ENCODE measurements at places on chromosomes 16 and 17.

DNA sequence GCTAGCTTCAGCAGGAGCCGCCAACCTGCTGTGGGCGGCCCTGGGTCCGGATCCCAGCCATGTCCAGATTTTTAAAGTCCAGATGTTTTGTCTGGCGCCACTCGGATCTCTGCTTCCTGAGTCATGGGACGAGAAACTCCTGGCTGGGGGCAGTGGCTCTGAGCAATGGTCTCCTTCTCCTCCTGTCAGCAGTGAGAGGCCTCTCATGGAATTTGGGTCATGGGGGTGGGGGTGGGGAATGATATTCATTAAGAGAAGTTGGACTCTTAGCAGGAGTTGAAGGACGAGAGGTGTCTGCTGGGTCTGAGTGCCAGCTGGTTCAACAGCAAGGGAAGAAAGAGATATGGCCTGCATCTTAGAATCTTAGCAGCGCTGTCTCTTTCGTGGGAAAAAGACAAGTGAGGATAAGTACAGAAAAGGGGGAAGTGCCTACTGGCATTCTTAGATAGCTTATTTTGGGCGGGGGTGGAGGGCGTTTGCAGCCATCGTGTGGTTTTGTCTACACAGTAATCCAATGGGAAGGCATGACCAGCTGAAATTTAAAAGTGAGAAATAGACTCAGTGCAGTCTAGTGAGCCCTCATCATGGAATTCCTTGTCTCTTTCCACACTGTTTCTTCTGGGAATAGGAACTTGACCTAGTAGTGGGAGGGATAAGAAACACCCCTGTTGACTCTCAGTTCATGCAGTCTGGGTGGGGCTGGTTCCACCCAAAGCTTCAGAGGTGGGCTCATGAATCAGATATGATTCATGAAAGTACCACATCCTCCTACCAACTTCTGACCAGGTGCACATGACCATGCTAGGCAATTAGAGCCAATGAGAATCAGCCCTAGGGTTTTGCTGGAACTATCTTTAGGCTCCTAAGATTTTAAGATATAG, 80.5 kb downstream of the MYH13 start:
- DNase-seq = no peak

GRCh38 chr17:35088356-35088880, 24.9 kb upstream of the RFFL start:
- DNase-seq = no peak

- no peak for DNase-seq
Measured at GRCh38 chr17:8520981-8521380, 85.3 kb downstream of the NDEL1 start.

- DNase-seq = no peak
Measured at GRCh38 chr17:72467841-72468653, 347.2 kb downstream of the SOX9 start.

DNA sequence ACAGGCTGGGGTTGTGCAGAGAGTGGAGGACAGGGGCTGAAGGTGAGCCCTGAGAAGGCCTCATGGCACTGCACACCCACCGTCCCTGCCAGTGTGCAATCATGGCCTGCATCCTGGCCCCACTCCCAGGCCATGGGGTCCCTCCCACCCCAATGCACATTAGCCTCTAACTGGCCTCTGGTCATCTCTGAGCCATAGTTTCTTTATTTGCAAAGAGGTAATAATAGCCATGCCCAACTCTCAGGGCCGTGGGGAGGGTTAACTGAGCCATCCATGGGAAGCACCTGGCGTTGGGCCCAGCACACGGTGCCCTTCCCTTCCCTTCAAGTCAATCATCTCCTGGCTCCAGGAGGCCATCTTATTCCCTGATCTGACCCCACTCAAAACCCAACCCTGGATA, 10.8 kb upstream of the ITGA3 start:
- DNase-seq = no peak

- peak; percentile 47 for DNase-seq
Measured at GRCh38 chr17:77127735-77128361, 12.9 kb upstream of the SEC14L1 start.

GRCh38 chr16:20803192-20803560, 3.1 kb downstream of the ERI2 start:
- no peak for DNase-seq

- DNase-seq = no peak
Measured at GRCh38 chr17:41061964-41062363, 2.0 kb upstream of the KRTAP2-3 start.

DNA sequence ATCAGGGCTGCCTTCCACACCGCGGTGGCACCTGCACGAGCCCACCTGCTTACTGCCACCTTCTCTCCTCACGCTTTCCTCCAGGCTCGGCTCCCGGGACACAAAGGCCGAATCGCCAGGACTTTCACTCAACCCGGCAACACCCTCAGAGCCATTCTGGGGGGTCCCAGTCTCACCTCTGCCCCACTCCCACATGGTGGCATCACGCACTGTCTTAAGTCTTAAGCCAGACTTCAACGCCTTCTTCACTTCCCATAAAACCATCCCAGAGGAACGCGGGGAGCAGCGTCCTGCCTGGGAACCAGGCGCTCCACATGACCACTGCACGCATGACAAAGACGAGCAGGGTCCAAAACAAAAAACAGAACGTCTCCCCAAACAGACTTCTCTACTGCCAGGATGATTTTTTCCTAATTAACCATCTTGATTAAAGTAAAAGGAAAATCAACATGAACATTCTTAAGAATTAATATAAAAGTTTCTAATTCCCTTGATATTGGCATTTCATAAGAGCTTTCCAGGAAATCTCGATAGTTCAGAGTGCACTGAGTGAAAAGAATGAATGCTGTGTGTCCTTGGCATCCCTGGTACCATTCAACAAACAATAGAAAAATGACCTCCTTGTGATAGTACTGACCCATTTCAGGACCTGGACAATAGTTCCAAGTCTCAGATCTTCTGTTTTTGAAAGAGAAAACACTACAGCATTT, 2.6 kb downstream of the CANT1 start:
- no peak for DNase-seq

DNA sequence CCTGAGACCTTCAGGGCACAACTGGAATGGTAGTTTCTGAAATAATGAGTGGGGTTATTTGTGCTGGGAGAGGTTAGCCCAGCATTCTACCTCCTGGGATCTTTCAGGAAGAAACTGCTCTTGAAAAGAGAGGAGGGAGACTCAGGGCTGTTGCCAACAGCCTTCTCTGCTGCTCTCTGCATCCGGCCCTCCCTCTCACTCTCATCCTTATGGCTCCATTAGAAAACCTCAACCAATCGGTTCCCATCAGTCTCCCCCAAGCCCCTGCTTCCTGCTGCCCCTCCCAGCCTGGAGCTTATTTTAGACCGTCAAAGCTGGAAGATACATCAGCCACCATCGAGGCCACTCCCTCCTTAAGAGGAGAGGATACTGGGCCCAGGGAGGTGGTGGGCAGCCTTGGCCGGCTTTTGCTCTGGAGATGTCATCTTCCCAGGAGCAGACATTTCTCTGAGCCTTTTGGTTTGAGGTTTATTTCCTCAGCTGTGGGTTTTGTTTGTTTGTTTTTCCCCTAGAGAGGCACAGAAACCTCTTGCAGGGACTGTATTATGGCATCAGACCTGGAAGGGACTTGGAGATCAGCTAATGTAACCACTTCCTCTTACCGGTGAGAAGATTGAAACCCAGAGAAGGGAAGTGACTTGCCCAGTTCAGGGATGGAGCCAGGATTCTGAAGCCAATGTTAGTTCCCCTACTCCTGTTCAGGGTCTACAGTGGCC, 2.7 kb downstream of the MPRIP start:
- DNase-seq = no peak

- DNase-seq = no peak
Measured at GRCh38 chr17:59129814-59130213, 23.1 kb upstream of the TRIM37 start.

DNA sequence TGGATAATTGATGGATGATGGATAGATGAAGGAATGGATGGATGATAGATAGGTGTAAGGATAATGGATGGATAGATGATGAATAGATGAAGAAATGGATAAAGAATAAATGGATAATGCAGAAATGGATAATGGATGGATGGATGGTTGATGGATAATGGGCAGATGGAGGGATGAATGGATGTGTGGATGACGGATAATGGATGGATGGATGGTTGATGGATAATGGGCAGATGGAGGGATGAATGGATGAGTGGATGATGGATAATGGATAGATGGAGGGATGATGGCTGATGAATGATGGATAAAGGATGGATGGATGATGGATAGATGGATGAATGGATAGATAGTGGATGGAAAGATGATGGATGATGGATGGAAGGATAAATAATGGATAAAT, 239.2 kb downstream of the KATNIP start:
- no peak for DNase-seq

DNA sequence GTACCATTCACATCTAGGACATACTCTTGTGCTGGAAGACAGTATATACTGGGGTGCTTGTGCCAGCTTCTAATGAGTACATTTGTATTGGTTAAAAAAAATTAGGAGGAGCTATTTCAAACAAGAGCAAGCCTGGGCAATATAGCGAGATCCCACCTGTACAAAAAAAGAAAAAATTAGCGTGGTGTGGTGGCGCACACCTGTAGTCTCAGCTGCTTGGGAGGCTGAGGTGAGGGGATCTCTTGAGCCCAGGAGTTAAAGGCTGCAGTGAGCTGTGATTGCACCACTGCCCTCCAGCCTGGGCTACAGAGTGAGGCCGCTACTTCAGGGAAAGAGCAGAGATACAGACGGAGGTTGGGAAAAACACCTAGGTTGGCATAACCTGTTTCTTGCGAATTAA, 1.2 kb downstream of the MRTFB start:
- DNase-seq = no peak

GRCh38 chr17:39223907-39224777, 1.6 kb downstream of the STAC2 start:
- no peak for DNase-seq

DNA sequence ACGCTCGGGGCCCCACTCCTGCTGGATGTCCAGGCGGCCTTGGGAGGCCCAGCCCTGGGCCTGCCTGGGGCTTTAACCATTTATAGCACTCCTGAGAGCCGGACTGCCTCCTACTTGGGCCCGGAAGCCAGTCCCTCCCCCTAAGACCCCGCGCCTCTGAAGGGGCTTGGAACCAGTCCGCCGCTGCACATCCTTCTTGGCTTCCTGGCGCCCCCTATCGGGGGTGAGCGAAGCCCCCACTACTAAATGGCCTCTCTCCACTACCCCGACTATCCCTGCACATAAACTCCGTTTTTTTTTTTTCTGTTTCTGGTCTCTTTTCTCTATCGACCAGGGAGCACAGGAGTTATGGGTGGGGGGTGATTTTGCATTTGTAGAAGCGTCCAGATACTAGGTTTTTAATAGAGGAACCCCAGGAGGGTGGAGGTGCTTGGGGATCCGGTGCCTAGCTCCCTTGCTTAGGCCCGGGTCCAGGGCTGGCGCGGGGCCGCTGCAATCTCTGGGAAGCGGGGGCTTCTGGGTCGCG, 633 bp upstream of the NOL3 start:
- DNase-seq = no peak

DNA sequence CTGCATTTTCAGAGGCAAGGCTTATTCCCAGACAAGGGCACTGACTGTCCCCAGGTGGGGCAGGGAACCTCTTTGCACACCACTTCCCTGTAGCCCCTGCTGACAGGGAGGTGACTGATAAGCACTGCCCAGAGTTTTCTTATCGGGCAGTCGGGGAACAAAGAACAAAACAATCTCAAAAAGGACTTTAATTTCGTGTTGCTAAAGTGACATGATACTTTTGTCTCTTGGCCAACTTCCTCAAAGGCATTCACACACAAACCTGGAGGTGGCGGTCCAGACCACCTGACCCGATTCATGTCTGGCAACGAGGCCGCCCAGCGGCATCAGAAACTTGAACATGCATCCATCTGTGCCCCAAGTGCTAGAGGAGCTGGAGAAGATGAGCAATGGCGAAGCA, 28.9 kb downstream of the ZDHHC7 start:
- peak; percentile 10 for DNase-seq

- DNase-seq = no peak
Measured at GRCh38 chr16:21263640-21264570, 14.2 kb downstream of the CRYM start.

GRCh38 chr17:72233986-72234385, 113.2 kb downstream of the SOX9 start:
- no peak for DNase-seq
